Naive thymus-derived CD4-positive, alpha-beta T cell (primary cell): ENCODE measurements at places on chromosomes 4 and X.

- DNase-seq: no peak
These were observed 37.4 kb downstream of the PPP3CA start for GRCh38 chr4:101309925-101310324.

GRCh38 chrX:20477219-20477618 lies 210.5 kb upstream of the RPS6KA3 start:
- no peak for DNase-seq

- no peak for DNase-seq
These were observed 191.1 kb downstream of the COX7B2 start for GRCh38 chr4:46717950-46718349.

- DNase-seq: no peak
These were observed 188.8 kb downstream of the LRBA start for GRCh38 chr4:150826306-150826705.

DNA sequence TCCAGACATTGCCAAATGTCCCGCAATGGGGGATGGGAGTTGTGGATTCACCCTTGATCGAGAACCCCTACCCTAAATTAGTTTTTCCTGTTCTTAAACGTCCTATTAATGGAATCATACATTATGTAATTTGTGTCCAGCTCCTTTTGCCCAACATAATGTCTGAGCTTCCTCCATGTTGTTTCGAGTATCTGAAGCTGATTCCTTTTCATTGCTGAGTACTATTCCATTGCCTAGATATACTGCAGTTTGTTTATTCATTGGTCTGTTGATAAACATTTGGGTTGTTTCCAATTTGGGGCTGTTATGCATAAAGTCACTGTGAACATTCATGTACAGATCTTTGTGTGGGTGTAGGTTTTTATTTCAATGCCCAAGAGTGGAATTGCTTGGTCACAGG lies 251.3 kb downstream of the BCOR start:
- DNase-seq: no peak

DNA sequence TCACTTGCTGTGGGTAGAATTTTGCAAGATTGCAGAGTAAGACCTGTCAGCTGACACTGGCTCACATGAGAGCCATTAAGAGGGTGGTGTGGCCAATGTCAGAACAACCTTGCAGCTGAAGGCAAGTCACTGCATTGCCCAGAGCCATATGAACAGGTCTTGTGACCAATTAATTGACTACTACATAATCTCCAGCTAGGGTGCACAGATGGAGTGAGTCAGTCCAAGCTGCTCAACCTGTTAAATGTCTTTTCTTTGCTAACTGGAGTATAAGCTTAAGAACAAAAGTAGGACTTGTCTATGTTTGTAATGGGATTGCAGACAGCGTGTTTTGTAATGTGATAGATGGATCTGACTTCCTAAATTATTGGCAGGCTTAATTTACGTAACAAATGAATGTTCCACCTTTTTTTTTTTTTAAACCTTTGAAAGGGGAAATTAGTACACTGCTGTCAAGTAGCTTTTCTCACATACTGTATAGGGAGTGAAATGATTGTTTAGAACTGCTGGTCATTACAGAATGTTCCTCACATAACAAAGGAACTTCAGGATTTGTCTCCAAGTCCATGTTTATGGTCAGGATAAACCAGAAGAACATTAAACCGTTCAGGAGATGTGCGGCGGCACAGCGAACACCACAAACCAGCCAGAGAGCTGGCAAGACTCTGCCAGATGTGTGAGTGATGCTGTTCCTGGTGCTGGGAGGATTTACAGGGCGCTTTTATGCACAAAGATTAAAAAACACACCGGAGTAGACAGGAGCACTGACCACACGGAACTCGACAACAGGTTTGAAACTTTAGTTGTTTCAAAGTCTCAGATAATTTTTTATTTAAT lies 37.0 kb downstream of the FNIP2 start:
- no peak for DNase-seq

- DNase-seq: no peak
These were observed 306.5 kb downstream of the MAGEB5 start for GRCh38 chrX:26522501-26522900.

DNA sequence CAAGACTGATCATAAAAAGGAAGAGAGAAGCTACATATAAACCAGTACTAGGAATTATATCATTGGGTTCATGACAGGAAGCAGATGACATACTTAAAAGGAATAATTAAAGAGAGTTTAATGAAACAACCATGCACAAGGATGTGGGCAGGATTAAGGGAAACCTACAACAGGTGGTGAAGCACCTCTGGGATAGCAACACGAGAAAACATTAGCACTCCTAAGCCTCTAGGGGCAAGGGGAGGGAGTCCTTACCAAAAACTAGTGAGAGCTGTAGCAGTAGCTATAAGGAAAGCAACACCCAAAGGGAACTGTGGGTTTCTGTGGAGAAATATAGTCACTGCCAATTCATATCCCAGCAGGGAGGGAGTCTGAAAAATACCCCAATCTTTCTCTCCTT lies 7.2 kb upstream of the THOC2 start:
- DNase-seq: no peak

- DNase-seq: no peak
These were observed 135.2 kb downstream of the ADGRL3 start for GRCh38 chr4:61335241-61335763.

- no peak for DNase-seq
These were observed 180.7 kb downstream of the AR start for GRCh38 chrX:67724359-67725110.

DNA sequence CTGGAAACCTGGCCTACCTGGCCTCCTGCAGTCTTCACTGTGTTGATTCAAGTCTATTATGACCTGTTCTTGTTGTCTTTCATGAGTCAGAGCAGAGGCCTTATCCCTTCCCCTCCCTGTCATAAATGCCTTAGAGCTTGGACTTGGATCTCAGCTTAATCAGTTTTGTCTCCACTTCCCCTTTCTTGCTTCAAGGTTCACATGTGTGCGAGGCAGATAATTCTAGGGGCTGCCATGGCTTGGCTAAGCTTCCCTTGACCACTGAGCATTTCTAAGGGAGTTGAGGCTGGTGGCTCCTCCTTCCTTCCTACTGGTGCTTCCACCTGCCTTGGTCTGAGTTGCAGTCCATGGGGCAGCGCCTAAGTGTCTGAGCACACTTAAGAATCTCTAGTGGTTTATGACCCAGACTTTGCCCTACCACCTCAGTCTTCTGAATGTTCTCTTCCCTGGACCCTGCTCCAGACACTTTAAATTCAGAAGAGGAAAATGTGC lies 1.7 kb upstream of the HEPH start:
- DNase-seq: no peak

GRCh38 chr4:128653527-128654444 lies 155.7 kb upstream of the JADE1 start:
- no peak for DNase-seq

DNA sequence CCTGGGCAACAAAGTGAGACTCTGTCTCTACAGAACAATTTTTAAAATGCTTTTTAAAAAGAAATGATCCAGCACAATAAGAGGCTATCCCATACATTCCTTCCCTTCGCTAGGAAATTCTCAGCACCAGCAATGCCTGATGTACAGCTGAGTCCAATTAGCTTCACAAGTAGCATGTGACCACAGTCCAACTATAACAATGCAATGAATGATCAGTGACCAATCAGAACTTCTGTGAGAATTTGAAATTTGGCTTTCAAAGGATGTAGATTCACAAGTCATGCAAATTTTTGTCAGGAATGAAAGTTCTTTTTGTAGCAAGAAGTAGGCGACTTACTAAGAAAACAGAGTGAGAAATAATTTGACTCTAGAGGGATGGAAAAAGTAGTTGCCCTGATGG lies 278.5 kb upstream of the UGT8 start:
- DNase-seq: no peak

- no peak for DNase-seq
These were observed 38.7 kb upstream of the INTS6L start for GRCh38 chrX:135481696-135482179.
